Adipocyte (in vitro differentiated cells): ENCODE measurements at places on chromosomes 3 and 15.

DNA sequence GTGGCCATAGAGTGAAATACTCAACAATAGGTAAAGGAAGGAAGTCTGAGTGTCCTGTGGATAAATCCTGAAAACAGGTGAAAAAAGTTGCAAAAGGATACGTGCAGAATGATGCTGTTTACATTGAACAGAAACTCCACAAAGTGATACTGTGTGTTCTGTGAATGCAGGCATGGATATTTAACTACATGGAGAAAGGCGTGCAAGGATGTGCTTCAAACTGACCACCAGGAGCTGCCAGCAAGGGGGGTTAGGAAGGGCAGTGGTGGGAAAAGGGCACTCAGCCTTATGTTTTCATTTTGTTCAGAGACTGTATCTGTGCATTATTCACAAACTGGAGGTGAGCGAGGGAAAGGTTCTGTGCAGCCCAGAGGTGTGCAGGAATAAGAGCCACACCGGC is 47.4 kb downstream of the DNAJB8 start:
- DNase-seq, result no peak

DNA sequence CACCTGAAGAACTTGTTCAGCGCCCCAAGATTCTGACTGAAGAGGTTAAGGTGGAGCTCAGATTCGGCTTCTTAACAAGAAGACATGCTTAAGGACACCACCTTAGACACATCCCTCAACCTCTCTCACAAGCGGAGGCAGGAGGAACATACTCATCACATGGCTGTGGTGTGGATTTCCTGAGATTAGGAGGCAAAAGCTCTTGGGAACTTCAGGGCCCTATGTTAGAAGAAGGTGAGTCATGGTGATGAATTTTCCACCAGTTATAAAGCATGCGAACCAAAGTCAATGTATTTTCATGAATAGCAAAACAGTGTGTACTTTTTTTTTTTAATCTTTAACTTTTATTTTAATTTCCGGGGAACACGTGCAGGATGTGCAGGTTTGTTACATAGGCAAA is 212.2 kb upstream of the SUCLG2 start:
- DNase-seq, result no peak

DNA sequence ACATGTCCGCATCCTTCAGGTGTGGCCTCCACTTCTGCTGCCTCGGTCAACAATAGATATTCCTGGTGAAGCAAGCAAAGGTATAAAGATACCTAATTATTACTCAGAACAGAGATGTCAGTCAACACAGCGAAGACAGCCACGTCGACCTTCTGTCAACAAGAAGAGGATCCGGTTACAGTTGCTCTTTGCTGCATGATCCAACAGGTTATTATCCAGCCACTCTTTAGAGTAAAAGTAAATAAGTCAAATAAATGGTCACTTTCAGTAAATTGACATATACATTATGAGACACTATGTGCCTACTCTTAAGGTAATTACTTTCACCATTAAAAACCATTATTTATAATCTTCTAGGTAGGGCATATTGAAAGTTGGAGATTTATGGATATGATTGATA is 356.8 kb upstream of the ATP11B start:
- DNase-seq, result no peak

DNA sequence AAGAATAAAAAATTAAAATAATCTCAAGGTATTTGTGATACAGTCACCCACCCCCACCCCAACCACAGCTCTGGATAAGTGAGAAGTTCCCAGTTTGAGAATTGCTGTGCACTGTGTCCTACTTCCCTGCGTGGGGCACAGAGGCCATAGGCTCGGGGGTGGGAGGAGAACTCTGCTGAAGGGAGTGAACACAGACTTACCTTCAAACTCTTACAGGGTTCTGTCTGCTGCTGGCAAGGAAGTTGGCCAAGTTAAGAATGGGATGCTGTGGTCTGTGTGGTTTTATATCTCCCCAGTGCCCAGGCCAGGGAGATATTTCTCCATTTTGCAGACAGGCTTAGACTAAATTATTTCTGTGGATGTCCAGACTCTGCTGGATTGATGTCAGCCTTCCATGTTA is 37.6 kb downstream of the SPTSSB start:
- DNase-seq, result no peak

GRCh38 chr15:74831813-74832495 is 5.5 kb downstream of the CPLX3 start:
- no peak for DNase-seq

DNA sequence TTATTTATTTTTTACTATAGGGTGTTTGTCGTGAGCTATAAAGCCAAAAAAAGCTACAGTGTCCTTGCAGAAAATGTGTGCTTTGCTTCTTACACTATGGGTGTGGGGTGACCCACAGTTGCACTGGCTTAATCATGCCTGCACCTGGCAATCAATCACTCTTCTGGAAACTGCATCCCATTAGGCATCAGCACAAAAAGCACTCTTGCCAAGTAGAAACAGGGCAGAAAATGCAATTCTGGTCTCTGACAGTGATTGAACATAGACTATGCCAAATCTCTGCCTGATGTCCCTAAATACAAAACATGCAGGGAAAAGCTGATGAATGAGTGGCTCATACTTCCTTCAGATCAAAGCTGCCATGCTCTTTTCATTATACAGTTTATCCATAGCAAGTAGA is 30.4 kb upstream of the PLAAT1 start:
- DNase-seq, result no peak

DNA sequence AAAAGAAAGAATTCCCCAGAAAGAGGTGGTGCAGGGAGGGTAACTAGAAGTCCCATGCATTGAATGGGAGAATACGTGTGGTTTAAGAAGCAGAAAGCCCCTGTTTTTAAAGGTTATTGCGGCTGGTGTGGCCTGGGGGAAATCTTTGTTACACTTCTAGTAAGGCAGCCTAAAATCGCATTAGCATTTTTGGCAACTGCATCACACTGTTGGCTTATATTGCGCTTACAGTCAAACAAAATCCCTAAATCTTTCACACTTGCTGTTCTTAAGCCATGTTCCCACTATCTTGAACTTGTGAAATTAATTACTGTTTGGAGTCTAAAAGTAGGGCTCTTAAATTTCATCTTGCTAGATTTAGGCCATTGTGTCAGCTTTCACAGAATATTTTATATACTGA is 66.0 kb upstream of the GOLIM4 start:
- DNase-seq, result no peak
